ENCODE measurements at places on chromosomes 5 and 9.

DNA sequence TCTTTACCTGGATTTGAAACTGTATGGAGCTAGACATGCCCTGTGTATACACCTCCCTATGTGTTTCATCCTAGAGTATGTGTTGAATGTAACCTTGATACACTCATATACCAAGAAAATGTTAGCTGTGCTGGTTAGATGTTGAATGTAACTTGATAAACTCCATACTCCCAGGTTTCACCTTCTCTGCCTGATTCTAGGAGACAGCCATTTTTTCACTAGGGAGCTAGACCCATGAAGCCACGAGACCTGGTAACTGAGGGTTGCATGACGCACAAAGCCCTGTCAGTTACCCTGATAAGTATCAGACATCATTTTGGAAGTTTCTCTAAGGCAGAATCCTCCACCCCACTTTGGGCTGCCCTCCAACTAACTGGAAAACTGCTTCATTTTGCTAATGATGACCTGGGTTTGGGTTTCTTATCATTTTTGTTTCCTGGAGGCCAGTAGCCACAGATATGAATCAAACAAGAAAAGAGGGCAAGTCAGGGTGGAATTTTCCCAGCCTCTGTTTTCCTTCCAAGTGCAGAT, 478.5 kb upstream of the KIF2A start:
- DNase-seq: no peak

GRCh38 chr5:174404848-174405247, 319.5 kb upstream of the MSX2 start:
- no peak for DNase-seq

DNA sequence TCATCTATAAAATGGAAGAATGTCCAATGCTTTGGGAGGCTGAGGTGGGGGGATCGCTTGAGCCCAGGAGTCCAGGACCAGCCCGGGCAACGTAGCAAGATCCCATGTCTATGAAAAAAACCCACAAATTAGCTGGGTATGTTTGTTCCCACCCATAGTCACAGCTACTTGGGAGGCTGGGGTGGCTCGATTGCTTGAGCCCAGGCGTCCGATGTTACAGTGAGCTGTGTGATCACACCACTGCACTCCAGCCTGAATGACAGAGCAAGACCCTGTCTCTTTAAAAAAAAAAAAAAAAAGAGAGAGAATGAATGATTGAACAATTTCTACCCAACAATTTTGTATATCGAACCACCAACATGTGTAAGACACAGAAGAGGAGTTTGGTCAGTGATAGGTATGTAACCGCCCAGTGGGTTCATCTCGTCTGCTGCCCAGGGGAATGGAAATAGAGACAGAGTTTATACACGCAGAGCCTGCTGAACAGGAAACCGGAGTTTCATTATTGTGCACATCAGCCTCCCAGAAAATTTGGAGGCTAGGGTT, 26.2 kb upstream of the ERGIC1 start:
- DNase-seq: no peak

GRCh38 chr9:111630964-111631213, 245 bp upstream of the DNAJC25 start:
- DNase-seq: no peak

GRCh38 chr9:77547106-77547730, 100.9 kb downstream of the GNA14 start:
- no peak for DNase-seq

DNA sequence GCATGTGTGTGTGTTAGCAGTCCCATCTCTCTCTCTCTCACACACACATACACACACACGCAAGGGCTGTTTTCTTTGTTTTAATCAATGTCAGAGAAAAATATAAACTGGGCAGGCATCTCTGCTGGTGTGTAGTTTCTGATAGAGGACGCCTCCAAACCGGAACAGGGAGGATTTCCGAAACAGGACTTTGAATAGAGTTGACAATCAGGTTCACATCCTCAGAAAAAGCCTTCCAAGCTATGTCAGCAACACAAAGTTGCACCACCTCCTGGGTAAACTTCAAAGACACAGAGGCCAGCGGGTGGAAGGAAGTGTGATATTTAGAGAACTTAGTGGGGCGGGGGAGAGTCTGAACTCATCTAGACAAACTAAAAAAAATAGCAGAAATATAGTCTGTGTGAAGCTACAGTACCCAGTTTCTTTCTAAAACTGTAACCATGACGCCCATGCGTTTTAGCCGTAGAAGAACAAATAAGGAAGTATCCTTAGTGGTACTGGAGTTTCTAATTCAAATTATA, 1.2 kb downstream of the ST8SIA4 start:
- DNase-seq: no peak
